Motor neuron (in vitro differentiated cells): ENCODE measurements at places on chromosomes 16 and 17.

DNA sequence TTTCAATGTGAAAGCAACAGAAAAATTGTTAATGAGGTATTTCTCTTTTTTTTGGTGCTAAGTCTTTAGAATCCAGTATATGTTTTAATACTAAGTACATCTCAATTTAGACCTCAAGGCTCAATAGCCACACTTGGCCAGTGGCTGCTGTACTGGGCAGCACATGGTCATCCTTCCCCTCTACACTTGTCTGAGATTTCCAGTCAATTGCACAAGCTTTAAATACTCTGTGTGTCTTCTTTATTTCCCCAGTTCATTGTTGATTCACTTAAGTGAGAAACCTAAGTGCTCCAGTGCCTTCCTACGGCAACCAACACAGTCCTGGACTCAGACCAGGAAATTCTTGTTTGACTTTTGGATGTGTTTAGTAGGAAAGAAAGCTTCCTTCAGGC is 62.2 kb downstream of the TNRC6C start:
- no peak for ATAC-seq

- no peak for ATAC-seq
Measured at GRCh38 chr16:27193300-27193990, 9.9 kb upstream of the KDM8 start.

DNA sequence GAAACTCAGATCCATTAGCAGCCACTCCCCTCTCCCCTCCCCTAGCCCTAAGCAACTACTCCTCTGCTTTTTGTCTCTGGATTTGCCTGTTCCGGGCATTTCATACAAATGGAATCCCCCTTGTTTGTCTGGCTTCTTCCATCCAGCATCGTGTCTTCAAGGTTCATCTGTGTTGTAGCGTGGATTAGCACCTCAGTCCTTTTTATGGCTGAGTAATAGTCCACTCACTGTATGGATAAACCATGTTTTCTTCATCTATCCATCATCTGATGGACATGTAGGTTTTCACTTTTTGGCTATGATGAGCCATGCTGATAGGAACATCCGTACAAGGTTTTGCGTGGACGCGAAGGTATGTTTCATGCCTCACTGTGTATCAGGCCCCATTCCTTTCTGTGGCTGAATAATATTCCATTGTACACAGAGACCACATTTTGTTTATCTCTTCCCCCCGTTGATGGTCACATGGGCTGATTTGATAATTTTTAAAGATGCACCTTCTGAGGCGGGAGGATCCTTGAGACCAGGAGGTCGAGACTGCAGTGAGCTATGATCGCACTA is 8.9 kb upstream of the GSE1 start:
- no peak for ATAC-seq

DNA sequence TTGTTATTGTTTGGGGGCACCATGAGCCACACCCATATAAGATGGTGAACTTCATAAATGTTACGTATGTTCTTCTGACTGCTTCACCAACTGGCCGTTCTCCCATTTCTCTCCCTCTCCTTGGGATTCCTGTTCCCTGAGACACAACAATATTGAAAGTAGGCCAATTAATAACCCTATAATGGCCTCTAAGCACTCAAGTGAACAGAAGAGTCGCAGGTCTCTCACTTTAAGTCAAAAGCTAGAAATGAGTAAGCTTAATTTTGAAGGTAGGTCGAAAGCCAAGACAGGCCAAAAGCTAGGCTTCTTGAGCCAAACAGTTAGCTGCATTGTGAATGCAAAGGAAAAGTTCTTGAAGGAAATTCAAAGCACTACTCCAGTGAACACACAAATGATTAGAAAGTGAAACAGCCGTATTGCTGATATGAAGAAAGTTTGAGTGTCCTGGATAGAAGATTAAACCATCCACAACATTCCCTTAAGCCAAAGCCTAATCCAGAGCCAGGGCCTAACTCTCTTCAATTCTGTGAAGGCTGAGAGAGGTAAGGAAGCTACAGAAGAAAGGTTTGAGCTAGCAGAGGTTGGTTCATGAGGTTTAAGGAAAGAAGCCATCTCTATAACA is 25.8 kb downstream of the HLF start:
- no peak for ATAC-seq

- ATAC-seq, result no peak
Measured at GRCh38 chr17:78739331-78739931, 42.6 kb downstream of the CYTH1 start.

- no peak for ATAC-seq
Measured at GRCh38 chr17:52515927-52516326, 357.4 kb upstream of the CA10 start.

DNA sequence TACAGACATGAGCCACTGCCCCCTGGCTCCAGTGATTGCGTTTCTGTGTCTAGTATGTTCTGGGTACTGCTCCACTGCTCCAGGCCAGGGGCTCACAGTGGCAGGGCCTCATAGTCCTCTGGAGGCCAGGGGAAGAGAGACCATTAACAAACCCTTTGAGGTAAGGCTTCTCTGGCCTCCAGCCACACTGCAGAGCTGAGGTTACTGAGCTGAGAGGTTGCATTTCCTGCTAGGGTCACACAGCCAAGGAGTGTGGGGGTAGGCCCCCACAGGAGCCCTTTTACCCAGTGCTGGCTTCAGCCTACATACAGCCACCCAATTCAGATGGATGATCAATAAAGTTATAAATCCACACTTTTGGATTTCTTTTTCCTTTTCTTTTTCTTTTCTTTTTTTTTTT is 50.4 kb upstream of the DLX4 start:
- ATAC-seq, result no peak

GRCh38 chr16:3609895-3610697 is 1.3 kb downstream of the SLX4 start:
- ATAC-seq, result no peak

DNA sequence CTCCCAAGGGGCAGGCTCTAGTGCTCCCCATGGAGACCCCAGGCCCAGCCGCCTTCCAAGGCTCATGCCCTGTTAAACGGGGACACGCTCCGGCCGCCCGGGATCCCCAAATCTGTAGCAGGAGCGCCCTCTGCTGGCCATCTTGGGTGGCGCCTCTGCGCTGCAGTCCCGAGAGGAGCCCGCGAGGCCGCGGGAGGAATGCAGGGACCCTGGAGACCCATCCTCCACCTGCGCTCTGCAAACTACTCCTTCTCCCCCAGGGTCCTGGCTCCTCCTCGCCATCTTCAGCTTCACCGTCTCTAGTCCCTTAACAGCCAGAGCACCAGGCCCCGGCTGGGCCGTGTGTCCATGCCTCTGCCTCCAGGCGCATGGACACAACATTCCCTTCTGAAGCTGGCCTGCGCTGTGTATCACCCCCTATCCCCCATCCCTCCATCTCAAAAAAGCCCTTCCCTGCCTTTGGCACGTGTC is 23.6 kb upstream of the KRT17 start:
- ATAC-seq, result peak; percentile 84

DNA sequence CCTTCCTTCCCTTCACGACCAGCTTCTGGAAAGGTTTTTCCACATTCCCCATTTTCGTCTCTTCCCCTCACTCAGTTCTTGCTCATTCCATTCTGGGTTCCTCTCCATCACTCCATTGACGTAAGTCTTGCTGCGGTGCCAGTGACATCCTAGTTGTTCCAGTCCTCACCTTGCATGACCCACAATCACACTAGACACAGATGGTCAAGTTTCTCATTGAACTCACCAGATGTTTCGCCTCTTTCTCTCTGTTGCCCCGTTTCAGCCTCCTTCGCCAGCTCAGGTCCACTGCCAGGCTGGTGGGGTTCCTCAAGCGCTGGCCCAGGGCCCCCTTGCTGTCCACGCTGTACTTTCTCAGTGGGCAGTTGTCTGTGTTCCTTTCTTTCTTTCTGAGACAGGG is 43.4 kb downstream of the CCDC42 start:
- ATAC-seq, result no peak

DNA sequence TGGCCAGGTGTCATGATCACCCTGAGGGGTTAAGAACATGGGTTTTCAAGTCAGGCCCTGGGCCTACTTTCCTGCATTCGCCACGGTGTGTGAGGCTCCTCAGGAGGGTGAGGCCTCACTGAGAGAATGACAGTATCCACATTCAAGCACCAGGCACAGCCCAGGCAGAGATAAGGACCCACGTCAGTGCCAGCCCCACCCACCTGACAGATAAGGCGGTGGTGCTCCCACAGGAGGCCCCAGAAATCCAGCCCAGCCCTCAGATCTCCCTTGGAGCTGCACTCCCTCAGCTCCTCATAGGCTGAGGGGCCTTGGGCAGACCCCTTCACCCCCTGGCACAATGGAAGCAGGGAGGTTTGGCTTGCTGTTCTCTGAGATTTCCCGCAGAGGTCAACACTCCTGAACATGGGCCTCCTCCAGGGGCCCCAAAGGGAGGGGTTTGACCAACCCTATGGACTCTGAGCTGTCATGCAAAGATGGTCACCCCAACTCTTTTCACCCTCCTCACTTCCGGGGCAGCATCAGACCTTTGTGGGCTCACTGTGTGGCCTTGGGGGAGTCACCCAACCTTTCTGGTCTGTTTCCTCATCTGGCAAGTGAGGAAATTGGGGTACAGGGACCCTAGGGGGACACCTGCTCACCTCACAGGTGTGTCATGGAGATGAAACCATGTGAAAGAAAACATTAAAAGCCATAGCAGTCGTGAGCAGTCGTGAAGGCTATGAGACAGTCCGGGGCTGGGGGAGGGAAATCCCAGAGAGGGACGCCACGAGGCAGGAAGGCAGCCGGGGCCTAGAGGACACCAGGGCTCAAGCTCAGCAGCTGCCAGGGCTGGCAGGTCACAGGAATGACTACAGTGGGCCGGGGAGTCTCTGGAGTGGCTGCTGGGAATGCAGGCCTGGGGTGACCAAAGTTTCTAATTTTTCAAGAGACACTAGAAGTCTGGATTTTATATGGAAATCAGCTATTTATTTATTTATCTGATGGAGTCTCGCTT is 15.4 kb downstream of the PLLP start:
- no peak for ATAC-seq

- ATAC-seq, result peak; percentile 17
Measured at GRCh38 chr16:84735849-84736586, 36.2 kb downstream of the USP10 start.

GRCh38 chr16:57536306-57537193 is at the start of gene CCDC102A:
CCDC102A (minus strand) TSS chr16:57536571; CDS start chr16:57529177, 7,394 bp downstream.
- ATAC-seq, result peak; percentile 36

DNA sequence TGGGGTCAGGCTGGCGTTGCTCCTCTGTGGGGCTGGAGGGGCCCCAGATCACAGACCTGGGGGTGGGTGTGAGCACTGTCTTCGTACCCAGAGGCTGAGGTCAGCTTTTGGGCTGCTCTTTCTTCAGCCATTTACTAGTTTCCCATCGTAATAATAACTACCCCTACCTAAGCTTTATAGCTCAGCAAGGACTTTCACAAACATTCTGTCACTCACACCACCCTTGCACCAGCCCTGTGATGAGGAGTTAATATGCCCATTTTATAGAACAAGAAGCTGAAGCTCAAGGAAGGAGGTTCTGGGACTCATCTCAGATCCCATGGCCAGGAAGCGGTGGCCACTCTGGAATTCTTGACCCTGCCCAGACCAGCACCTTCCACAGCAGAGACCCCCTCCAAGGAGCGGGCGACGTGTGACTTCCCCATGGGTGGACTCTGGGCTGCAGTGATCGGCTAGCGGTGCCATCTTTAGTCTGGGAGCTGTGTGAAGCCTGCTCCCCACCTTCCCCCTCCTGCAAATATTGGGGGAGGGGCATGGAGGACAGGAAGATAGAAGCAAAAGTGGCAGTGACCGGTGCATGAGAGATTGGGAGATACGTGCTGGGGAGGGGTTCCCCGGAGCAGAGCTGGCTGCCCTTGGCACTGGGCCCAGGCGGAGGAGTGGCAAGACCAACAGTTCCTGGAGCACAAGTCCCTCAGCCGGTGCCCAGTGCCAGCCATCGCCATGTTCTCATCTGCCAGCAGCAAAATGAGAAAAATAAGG is 81.8 kb upstream of the TOB1 start:
- ATAC-seq, result no peak

DNA sequence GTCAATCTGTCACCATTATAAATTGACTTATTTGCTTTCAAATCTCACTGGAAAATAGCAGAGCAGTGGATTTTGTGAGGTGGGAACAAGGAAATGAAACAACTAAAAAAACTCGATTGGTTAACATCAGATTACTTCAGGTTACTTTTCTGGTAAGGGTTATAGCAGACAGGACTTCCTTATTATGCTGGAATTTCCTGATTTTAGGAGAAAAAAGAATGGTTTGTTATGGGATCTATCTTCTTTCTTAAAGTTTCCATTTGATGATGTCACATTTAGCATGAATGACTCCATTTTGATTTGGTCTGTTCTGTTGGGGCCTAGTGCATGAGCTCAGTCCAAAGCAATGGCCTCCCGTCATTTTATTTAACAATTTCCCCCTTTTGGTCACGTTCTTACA is 210.6 kb downstream of the KCNJ2 start:
- ATAC-seq, result no peak

DNA sequence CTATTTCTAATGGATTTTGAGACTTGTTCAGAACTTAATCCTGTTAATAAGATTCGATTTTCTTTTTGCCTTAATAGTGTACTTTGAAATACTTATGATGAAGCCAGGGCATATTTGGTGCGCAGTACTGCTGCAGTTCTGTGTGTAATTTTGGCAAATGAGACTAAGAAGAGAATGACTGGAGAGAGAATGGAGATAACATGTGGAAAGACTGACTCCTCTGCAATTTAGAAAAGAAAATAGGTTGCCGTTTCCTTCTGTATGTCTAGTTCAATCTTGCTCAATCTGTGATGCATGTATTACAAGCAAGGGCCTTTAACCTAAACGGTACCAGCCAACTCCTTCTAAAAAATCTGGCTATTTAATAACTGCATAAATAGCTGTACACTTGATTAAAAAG is 285.1 kb upstream of the CDH11 start:
- no peak for ATAC-seq

GRCh38 chr17:6913608-6914443 is 82.0 kb upstream of the ALOX12 start:
- ATAC-seq, result peak; percentile 46
